ENCODE measurements at places on chromosomes 7 and 10. TPM values are rescaled to one million over a fixed set of nuclear protein-coding genes. Genes with fewer than 3 reads are reported as not detected.
A peak's percentile ranks its signal among the peaks of the same experiment; 100 is the strongest.

DNA sequence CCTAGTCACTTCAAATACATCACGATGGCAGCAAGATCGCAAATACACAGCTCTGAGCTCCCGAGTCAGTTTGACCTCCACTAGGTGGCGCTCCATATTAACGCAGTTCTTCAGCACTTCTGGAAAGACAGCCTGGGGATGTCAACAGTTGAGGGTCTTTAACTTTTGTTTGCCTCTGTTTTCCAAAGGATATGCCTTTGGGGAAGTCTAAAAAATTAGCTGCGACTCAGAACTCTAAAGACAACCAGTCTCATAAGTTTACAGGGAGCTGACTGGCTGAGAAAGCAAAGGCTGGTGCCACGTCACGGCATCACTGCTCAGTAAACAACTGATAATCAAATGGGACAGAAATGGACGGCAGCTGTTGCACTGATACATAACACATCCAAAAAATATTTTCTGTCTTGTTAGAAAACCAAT, 458.8 kb downstream of the SORCS1 start:
- H3K4me3 ChIP-seq: no peak overlapping the region
- H3K27ac ChIP-seq: no peak overlapping the region
- H3K36me3 ChIP-seq: no peaks in the 10 kb centered on the region
- peak; percentile 87 for DNase-seq

GRCh38 chr10:8416760-8417159, 362.3 kb downstream of the GATA3 start:
- no peaks in the 10 kb centered on the region for H3K27me3 ChIP-seq
- no peaks in the 10 kb centered on the region for H3K4me1 ChIP-seq
- no peak overlapping the region for H3K27ac ChIP-seq

ZNF511 gene
- 22.3 TPM for total RNA-seq

CYP2C8 gene
- total RNA-seq: 0.13 TPM

CRHR2 gene
- total RNA-seq: 0.40 TPM

- H3K36me3 ChIP-seq: no peaks in the 10 kb centered on the region
- no peak overlapping the region for H3K4me3 ChIP-seq
- no peaks in the 10 kb centered on the region for H3K27me3 ChIP-seq
- H3K4me1 ChIP-seq: no peaks in the 10 kb centered on the region
- no peak for DNase-seq
Measured at GRCh38 chr10:112027731-112028280, 155.8 kb downstream of the GPAM start.

GRCh38 chr10:2964632-2965296, 102.6 kb upstream of the PFKP start:
- H3K36me3 ChIP-seq: no peaks in the 10 kb centered on the region
- peaks cover 3% of the 10 kb centered on the region for H3K27me3 ChIP-seq
- no peak overlapping the region for H3K4me3 ChIP-seq
- no peak for DNase-seq
- H3K27ac ChIP-seq: no peak overlapping the region

DNA sequence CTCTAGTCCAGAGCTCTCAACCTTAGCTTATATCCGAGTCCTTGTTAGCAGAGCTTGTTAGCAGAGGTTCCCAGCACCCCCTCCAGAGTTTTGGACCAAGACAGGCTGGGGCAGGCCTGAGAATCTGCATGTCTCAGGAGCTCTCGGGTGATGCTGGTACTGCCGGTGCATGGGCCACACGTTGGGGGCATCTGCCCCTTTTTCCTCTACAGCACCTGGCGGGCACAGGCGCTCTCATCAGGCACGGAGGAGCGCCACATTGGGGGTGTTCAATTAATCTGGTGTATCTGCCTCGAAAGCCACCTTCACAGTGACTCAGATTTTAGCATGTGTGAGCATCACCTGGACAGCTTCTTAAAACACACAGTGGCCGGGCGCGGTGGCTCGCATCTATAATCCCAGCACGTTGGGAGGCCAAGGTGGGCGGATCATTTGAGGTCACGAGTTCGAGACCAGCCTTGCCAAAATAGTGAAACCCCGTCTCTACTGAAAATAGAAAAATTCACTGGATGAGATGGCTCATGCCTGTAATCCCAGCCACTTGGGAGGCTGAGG, 117.7 kb downstream of the ELFN1 start:
- DNase-seq: no peak
- no peak overlapping the region for H3K4me3 ChIP-seq
- H3K27me3 ChIP-seq: peaks cover 4% of the 10 kb centered on the region
- H3K27ac ChIP-seq: no peak overlapping the region

GRCh38 chr7:140696024-140696679, 356 bp upstream of the NDUFB2 start:
- H3K36me3 ChIP-seq: peaks cover 19% of the 10 kb centered on the region
- peaks cover 19% of the 10 kb centered on the region for H3K4me1 ChIP-seq
- H3K27ac ChIP-seq: peak overlapping the region; percentile 99
- H3K4me3 ChIP-seq: peak overlapping the region; percentile 92
- no peaks in the 10 kb centered on the region for H3K27me3 ChIP-seq

PRPS1L1 gene
- not detected for total RNA-seq

GRCh38 chr10:113232928-113233511, 283.0 kb downstream of the TCF7L2 start:
- H3K4me3 ChIP-seq: no peak overlapping the region
- H3K27ac ChIP-seq: no peak overlapping the region
- H3K27me3 ChIP-seq: peaks cover 3% of the 10 kb centered on the region
- H3K36me3 ChIP-seq: no peaks in the 10 kb centered on the region
- peak; percentile 33 for DNase-seq

DNA sequence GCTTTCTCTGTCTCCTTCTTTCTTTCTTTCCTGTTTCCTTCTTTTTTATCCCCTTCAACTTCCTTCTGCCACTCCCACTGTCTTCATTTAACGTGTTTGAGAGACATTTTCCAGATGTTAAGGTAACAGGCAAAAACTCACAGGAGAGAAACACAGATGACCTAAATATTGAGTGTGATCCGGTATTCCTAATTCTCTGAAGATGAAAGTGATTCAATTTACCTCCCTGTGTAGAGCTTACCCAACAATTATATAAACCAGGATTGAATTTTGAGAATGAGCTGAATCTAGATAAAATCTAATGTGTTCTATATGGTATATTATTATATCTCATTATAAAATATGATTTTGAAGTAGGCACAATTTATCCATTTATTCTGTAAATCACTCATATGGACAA, 46.5 kb upstream of the RSU1 start:
- no peak overlapping the region for H3K4me3 ChIP-seq
- DNase-seq: no peak
- no peaks in the 10 kb centered on the region for H3K36me3 ChIP-seq

DNA sequence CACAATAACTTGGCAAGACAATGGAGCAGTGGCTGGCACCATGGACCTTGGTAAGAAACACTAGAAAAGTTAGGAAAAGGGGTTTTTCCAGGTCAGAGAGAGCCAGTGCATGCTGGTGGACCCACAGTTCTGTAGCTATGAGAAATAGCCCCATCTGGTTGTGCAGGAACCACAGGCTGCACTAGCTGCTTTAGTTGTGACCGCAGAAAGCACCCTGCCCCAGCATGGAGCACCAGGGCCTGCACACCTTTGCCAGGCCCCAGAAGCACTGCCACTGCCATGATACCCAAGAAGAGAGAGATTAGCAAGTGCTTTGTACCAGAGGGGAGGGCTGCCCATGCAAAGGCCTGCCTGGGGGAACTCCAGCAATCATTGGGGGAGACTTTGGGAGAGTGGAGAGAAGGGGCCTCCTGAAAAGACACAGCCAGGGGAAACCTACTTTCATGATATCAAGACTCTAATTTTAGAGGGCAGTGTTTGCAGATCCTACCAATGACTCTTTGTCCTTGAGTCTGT, 256.1 kb upstream of the C7orf33 start:
- peaks cover 24% of the 10 kb centered on the region for H3K27me3 ChIP-seq

DNA sequence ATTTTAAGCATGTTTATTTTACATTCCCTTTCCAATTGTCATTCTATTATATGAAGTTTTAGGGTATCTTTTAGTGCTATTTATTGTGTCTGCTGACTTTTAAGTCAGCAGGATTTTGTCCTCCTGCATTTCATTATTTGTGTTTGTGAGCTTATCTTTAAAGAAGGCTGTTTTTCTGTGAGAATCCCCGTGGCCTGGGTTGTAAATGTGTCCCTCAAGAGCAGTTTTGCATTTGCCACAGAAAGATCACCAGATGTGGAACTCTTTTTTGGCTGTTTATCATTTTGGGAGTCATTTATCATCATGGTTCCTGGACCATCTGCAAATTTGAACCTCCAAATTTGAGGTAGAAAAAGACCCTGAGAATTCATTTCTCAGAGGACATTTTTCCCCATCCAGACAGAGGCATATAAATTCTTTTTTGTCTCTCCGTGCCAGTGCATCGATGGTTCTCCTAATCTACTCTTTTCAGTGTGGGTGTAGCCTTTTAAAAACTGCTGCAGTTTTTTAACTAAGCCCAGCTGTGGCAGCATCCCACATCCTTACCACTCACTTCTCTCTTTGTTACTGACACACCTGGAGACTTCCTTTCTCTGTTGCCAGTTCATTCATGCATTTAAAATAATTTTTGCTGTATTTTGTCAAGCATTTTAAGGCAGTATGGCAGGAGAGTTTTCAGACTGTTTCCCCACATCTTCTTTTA, 20.1 kb upstream of the MTURN start:
- H3K27ac ChIP-seq: no peak overlapping the region
- H3K4me3 ChIP-seq: no peak overlapping the region
- H3K36me3 ChIP-seq: no peaks in the 10 kb centered on the region
- DNase-seq: no peak

PRLHR gene
- total RNA-seq: not detected

DNA sequence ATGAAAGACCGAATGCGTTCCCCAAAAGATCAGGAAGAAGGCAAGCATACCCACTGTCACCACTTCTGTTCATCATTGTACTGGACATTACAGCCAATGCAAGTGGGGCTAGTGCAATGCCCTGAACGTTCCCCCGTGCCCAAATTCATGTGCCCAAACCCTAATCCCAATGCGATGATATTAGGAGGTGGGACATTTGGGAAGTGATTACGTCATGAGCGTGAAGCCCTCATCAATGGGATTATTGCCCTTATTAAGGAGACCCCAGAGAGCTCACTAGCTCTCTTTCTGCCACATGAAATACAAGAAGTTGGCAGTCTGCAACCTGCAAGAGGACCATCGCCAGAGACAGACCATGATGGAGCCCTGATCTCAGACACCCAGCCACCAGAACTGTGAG, 511.4 kb upstream of the TPK1 start:
- no peaks in the 10 kb centered on the region for H3K4me1 ChIP-seq
- no peak for DNase-seq
- H3K27me3 ChIP-seq: no peaks in the 10 kb centered on the region
- H3K4me3 ChIP-seq: no peak overlapping the region
- H3K27ac ChIP-seq: no peak overlapping the region

BICC1 gene
- total RNA-seq: 23.8 TPM

DNA sequence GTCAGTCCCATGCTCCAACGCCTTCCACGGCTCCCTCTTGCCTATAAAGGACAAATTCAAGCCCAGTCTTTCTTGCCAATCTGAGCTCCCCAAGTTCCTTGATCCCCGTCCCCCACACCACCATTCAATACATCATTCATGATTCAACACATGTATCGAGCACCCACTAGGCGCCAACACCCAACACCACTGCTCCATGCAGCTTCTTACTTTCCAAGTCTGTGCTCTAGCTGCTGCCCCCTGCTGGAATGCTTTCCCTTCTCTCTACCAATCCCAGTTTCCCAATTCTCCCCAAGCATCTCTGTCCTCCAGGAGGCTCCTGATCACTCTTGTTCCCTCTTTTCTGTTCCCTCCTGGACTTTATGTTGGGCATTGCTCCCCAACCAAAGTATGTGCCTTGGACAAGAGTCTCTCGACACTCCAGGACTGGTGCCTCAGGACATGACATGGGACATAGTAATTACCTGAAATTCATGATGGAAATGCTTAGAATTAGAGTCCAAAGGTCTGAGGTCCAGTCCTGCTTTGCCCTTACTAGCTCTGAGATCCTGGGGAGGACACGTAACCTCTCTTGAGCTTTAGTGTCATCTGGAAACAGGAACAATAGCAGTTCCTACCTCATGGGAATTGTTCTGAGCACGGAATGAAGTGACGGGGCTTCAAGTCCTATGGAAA, 172.7 kb downstream of the NEURL1 start:
- H3K4me3 ChIP-seq: no peak overlapping the region
- peaks cover 7% of the 10 kb centered on the region for H3K36me3 ChIP-seq
- peak overlapping the region; percentile 94 for H3K27ac ChIP-seq
- DNase-seq: peak; percentile 51

BHLHA15 gene
- 0.58 TPM for total RNA-seq

CDHR1 gene
- total RNA-seq: 0.27 TPM

DNA sequence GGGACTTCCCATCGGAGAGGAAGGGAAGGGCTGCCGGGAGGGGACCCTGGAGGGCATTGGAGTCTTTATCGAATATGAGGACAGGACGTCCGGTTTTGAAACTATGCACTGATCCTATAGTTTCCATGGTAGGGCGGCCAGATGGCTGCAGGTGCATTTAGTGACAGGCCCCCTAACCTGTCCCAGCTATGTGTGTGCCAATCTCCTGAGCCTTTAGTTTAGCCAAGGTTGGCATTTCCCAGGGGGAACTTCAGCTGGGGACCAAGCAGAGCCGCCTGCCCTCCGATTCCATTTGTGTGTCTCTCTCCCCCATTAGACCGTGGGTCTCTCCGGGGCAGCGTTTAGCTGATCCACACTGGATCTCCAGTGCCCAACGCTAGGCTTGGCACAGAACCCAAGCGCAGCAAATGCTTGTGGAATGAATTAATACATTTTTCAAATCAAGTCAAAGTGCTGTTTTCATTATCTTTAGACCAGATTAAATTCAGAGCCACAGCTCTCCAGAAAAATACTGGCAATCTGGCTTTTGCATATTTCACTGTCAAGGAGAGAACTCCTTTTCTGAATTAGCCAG, 19.9 kb downstream of the TMEM270 start:
- no peak overlapping the region for H3K4me3 ChIP-seq
- H3K4me1 ChIP-seq: peaks cover 20% of the 10 kb centered on the region
- peak overlapping the region; percentile 16 for H3K27ac ChIP-seq
- no peak for DNase-seq
- peaks cover 13% of the 10 kb centered on the region for H3K27me3 ChIP-seq

DNA sequence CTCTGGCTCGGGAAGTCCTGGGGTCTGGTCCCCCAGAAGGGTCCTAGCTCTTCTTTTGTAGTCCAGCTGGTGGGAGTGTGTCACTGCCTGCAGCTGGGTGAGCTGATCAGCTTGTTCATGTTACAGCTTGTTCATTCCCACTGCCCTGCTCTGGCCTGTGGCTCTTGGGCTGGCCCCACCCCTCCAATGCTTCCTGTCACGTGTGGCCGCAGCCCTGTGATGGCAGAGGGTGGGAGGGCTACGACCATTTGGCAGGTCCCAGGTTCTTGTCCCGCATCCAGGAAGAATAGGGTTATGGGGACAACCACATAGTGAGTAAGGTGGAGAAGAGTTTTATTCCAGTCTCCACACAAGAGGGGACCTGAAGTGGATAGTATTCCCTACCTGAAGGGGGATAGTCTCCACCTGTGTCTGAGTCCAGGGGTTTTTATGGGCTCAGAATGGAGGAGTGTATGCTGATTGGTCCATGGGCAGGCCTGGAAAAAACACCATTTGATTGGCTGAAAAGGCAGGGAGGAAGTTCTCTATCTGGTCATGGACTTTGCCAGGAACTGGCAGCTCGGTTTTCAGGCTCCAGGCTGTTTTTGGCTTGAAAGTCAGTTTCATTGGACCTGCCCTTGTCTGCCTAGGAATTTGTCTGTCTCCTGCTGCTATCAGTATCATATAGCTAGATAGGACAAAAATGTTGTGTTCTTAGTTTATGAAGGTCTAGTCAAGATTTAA, 13.1 kb downstream of the SDHAF3 start:
- no peaks in the 10 kb centered on the region for H3K4me1 ChIP-seq

GHRHR gene
- total RNA-seq: 1.3 TPM

Data from muscle of leg (tissue), 16 donors.